AG08395 (cell line): ENCODE measurements at places on chromosomes 7 and 10.
A peak's percentile ranks its signal among the peaks of the same experiment; 100 is the strongest.

GRCh38 chr10:43570971-43571370, 3.4 kb downstream of the ZNF239 start:
- DNase-seq, result no peak

DNA sequence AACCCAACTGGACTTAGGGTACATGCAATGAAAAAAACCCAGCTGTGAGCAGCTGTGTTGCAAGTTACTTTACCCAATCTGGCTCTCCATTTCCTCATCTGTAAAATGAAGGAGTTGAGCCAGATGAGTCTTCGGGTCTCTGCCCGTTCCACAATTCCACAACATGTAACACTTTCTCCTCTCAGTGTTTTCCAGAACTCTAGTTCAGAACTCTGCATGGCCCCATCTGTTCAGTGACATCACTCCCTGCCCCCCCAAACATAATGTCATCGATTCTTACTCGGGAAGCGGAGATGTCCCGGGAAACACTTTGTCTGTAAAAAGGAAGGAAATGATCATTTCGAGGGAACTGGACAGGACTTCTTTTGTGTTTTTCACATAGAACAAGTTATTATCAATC, 2.5 kb downstream of the SH3PXD2A start:
- peak; percentile 15 for DNase-seq

- DNase-seq, result peak; percentile 7
Measured at GRCh38 chr7:42645906-42646305, 266.0 kb downstream of the C7orf25 start.

DNA sequence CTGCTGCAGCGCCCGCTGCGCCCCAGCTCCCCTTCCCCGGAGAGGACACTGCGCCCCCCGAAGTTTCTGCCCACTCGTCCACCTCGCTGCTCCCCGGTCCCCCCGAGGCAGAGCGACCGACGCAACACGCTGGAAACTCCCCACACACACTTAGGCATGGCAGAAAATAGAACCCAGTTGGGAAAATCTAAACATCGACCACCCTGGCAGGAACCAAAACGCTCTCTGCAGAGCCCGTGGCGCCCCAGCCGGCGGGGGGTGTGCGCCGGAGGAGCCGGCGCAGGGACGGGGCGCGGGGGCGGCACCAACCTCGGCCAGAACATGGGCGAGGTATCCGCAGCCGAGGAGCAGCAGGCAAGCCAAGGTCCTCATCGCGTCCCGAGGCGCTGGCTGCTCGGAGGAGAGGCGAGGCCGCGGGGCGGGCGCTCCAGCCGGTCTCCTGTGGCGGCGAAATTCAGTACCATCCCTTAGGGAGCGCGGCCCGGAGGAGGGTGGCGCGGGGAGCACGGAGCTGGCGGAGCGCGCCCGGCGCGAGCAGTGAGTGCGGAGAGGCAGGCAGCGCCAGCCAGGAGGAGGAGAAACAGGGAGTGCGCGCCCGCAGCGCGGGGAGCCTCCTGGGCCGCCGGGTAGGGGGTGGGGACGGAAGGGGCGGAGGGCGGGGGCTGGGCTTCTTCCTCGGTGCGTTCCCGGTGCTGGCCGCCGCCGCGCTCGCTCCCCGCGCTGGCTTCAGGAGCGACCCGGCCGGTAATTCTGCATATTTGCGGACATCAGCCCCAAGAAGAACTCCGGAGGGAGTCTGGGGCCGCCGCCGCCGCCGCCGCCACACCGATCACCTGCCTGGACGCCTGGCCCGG, 789 bp downstream of the PDGFA start:
- DNase-seq, result peak; percentile 54

DNA sequence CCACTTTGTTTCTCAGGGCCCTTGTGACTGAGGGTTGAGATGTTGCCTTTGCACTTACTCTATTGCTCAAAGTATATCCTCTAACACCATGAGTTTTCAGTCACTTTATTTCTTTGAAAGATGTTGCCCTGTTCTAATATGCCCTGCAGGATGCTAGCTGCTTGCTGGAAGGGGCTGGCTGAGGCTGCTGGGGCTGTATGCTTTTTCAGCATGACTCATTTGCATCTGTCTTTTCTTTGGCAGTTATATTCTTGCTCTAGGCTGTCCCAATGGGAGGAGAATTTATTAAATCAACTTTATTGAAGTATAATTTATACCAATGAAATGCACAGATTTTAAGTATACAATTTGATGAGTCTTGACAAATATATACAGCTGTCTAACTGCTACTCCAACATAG, 157.7 kb downstream of the PLPP4 start:
- DNase-seq, result peak; percentile 23

DNA sequence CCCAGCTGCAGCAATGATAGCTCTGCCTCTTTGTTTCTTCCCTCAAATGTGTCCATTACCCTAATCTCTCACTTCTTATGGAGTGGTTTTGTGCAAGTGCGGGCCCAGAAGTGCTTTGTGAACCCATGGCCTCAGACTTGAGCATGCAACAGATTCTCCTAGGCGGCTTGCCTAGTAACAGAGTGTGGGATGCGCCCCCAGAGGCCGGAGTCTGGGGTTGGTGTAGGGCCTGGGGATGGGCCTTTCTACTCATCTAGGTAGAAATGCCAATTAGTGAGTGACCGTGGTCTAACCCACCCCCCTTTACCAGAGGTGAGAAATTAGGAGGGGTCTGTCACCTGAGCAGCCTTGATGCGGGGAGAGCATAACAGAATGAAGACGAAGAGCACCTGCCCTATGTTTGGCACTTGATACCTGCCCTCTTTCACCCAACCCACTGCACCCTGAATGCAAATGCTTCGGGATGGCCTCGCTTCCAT, 7.0 kb upstream of the IGFBP1 start:
- DNase-seq, result no peak

DNA sequence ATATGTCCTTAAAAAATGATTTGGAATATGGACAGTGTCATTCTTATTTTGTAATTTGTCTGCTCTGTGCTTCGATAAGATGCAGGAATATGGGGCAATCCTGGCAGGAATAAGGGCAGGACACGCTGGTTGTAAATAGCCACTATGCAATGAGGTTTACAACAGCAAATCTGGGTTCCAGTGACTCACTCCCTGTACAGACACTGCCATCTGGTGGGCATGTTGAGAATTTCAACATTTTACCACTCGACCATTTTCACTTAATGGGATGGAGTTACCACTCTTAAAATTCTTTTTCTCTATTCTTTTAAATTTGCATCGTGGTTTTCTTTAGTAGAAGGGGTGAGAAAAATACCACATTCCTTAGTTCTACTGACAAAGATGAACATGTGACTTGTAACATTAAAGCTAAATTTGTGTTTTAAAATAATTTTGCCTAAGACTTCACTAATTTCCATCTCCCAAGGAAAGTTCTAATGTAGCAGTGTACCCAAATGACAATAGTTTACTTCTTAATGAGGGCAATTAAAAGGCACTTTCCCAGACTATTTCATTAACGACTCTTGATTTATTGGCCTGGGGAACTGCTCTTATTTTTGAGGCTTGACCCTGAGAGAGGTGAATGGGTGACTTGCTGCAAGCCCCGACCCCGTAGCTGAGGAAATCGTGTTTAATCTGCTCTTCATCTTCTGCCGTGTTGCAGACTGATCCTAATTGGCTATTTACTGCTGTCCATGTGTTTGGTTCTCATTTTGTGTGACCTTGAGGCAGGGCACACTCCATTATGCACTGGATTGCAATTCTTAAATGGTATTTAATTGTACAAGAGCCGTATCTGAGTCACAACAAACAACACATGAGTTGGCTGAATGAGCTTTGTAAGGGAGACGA, 173.6 kb upstream of the IMMP2L start:
- DNase-seq, result peak; percentile 83
